A172 (cell line): ENCODE measurements at places on chromosomes 16 and 17. TPM values are rescaled to one million over a fixed set of nuclear protein-coding genes. Genes with fewer than 3 reads are reported as not detected.
A peak's percentile ranks its signal among the peaks of the same experiment; 100 is the strongest.

DNA sequence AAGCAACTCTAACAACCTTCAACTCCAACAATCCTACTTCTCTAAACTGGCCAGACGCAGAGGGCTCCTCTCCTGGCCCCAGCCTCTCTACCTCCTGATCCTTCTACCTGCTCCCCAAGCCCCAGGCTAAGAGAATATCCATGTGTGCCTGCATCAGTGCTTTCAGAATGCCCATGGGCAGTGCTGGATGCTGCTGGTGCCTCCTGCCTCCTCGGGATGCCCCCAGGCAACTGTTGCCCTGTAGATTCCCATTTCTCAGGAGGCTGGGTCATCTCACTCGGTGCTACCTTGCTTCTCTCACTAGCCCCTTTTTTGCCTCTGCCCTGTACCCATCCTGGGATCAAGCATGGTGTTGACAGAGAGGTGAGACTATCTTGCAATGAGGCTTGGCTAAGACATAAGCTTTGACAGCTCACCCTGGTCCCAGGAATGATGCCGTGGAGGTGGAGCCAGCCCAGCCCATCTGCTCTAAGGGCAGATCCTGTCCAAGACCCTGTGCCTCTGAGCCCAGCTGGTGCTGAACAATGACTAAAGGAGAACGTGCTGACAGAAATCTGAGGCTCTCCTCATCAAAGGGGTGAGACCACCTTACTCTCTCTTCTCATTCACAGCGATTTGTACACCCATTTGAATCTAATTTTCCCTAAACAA lies 19.4 kb upstream of the SUPT4H1 start:
- no peak for DNase-seq

DNA sequence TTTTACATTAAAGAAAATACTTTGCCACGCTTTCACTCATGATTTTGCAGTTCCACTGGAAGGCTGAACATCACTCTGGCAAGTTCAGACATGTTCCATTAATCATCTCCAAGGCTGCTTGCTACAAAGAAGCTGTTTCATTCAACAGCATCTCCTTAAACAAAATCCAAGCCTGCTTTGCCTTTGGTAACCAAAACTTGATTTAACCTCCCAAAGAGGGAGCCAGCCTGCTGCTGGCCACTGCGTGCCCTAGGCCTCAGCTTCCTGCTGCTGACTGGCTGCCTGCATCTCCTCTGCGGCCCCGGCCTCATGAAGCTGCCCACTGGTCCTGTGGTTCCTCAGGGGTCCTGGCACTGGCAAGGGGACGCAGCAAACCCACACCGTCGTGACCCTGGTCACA lies 31.8 kb downstream of the ANKRD11 start:
- no peak for DNase-seq

The EXOC3L1 gene
- total RNA-seq = 0.12 and 0.50 TPM in 2 replicates

The TPPP3 gene
- total RNA-seq = 0.31 TPM in 1 of 2 replicates, not detected in the other

DNA sequence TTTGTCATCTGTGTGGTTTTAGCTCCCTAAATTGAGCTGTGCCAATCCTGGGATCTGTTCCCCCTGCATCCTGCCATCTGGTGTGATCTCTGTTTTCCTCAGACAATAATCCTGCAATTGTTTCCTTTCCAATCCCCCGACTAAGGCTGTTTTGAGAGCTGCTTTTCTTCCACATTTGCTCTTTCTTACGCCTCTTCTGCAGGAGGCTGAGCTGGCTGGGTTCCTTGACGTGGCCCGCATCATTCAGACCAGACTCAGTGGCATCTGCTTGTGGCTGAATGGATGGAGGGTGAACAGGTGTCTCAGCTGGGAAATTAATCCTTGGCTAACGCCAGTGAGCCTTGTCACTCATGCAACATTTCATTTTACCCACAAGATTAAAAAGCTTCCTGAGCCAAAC lies 9.8 kb upstream of the MED9 start:
- no peak for DNase-seq

- peak; percentile 26 for DNase-seq
These were observed 793.3 kb upstream of the SOX9 start for GRCh38 chr17:71327376-71328059.

The HP gene
- not detected in 2 replicates for total RNA-seq

GRCh38 chr17:66467766-66468165 lies 165.4 kb downstream of the PRKCA start:
- DNase-seq = peak; percentile 39

- peak; percentile 48 for DNase-seq
These were observed 3.6 kb downstream of the C17orf58 start for GRCh38 chr17:67992548-67993152.

The ABCC11 gene
- total RNA-seq = not detected in 2 replicates

- no peak for DNase-seq
These were observed 72.3 kb upstream of the CORO6 start for GRCh38 chr17:29694918-29695563.

GRCh38 chr17:78058001-78058400 lies 70.6 kb downstream of the TMC6 start:
- no peak for DNase-seq

The CCL1 gene
- not detected in 2 replicates for total RNA-seq

DNA sequence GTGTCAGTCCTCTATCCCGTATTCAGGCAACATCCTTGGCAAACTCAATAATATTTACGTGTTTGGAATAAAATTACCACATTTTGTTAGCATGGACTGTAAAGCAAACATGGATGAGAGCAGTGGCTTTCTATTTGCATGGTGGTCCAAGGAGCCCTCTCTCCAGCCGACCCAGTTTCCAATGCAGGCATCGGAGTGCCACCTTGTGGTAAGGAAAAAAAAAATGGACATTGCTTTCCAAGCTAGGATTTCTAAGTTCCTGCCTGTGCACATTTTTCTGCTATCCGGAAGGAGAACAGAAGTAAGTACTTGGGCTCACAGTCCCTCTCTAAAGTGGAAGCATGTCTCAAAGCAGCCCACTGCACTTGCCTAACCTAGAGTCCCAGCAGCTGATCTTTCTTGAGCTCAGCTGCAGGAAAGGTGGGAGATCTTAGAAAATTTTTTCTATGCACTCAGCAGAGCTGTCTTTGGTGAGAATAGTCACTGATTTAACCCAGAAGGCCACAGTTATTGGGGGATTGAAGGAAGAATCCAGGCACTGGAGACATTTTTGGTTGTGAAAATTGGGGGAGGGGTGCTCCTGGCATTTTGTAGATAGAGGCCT lies 46.0 kb upstream of the ERCC4 start:
- DNase-seq = peak; percentile 22

GRCh38 chr16:1430759-1431496 lies at the start of gene PERCC1:
TSS of gene PERCC1 (plus strand) at chr16:1431078. CDS start at chr16:1432594, 1,516 bp downstream.
- no peak for DNase-seq

DNA sequence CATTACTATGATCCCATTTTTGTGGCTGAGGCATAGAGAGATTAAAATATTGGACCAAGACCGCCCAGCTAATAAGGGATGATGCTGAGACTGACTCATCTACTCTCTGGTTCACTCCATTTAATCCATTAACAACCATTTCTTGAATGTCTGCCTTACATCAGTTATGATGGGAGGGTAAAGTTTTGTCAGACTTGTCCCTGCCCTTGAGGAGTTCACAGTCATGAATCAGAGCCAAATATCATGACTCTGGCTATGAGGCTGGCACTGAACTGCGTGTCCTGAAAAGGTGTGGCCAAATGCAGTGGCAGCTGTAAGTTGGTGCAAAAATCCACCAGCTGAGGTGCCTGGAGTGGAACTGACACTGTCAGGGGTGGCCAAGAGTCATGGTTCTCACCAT lies 35.0 kb upstream of the MAF start:
- no peak for DNase-seq

The KCNJ18 gene
- total RNA-seq = not detected in 2 replicates

DNA sequence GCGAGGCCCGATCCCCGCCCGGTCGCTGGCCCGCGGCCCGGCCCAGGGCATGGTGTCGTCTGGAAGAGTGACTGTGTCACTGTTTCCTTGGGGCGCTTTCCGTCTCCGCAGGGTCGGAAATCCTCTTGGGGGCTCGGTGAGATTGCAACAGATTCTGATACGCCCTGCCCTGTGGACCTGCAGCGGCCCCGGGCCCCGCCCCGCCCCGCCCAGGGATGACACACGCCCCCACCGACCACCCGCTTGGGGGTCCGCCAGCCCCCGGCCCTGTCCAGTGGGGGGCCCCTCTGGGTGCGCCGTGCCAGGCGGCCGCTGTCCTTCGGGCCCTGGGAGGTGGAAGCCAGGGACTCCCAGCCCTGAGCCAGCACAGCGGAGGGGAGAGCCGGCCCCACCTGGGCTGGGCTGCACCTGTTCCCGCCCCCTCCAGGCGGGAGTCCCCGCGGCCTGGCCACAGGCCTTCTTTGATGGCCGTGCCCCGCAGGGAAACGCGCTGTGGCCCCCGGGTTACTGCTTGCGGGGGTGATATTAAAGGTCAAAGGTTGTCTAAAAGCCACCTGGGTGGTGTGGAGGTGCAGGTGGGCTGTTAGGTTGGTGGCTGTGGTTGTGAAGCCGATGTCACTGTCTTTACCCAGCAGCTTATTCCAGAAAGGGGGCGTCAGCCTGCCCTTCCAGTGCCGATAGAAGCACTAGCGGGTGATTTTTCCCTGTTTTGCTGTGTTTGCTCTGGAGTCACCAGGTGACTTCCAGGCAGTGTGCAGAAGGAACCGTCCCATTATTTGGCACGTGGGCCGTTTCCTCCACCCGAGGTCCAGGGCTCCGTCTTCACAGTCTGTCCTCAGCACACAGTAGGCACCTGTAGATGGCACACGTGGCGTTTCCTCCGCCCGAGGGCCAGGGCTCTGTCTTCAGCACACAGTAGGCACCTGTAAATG lies 752 bp downstream of the TBC1D24 start:
- DNase-seq = no peak

The EPN3 gene
- total RNA-seq = 0.14 TPM in 1 of 2 replicates, not detected in the other

- DNase-seq = peak; percentile 10
These were observed 30.0 kb upstream of the SLC5A10 start for GRCh38 chr17:18921912-18922451.

GRCh38 chr17:45775148-45775547 lies 9.0 kb upstream of the CRHR1 start:
- DNase-seq = peak; percentile 18

DNA sequence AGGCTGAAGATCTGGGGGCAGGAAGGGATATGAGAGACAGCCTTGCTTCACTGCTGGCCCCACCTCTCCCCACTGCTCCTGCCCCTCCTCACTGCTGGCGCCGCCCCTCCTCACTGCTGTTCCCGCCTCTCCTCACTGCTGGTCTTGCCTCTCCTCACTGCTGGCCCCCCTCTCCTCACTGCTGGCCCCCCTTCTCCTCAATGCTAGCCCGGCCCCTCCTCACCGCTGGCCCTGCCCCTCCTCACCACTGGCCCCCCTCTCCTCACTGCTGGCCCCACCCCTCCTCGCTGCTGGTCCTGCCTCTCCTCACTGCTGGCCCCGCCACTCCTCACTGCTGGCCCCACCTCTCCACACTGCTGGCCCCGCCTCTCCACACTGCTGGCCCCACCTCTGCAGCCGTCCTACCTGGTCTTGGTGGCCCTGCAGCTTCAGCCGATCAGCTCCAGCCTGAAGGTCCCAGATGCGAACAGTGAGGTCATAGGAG lies 9.5 kb upstream of the PAM16 start:
- DNase-seq = no peak

DNA sequence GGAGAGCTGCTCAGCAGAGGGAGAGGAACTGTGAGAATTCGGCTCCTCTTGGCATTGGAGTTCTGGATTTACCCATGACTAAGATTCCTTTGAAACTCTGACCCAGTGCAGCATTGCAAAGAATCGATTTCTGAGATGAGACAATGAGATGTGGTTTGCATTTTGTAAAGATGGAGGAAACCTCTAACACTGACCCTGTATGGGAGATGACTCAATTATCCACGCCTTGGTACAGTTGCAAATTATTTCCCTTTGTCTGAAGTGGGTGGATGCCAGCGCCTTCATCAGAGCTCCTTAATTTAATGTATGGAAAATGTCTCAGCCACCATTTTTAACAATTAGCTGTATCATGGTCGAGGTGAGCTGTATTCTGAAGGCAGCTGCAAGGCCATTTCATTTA lies 53.4 kb downstream of the NUP93 start:
- no peak for DNase-seq

The SLC16A6 gene
- total RNA-seq = 0.48 and 5.3 TPM in 2 replicates

DNA sequence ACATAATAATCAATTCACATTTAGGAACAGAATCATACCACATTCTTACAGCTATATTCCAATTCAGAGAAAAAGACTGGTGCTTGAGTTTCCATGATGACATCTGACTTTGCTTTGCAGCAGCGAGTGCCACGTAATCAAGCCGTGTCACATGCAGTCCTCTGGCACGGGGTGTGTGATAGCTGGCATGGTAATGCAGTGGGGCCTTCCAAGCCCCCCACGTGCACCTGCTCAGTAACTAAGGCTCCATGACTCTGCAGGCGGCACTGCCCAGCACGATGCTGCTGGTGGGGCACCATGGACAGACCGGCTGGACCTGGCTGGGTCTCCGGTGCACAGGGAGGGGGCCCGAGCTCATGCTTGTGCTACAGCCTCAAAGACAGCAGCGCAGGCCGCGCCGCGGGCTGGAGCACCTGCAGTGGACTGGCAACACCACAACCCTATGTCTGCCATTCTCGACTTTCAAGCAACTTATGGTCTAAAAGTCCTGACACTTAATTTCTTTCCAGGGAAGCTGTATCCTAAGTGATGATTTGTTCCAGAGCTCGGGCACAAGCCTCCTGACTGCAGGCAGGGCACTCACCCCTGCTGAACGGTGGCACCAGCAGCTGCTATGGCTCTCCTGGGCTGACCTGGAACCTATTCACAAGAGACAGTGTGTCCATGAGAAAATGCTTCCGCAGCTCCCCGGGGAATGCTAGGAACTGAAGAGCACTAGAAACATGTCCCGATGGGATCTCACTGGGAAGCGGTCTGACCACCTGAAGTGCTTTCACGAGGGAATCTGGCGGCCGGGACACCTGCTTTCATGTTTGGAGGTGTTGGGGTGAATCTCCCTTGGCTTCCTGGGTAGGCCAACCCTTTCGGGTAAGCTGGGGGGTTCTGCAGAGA lies 99.5 kb upstream of the DNAH17 start:
- no peak for DNase-seq

The CPNE7 gene
- total RNA-seq = 4.7 and 18.5 TPM in 2 replicates

The PITPNM3 gene
- total RNA-seq = 9.8 and 13.0 TPM in 2 replicates

DNA sequence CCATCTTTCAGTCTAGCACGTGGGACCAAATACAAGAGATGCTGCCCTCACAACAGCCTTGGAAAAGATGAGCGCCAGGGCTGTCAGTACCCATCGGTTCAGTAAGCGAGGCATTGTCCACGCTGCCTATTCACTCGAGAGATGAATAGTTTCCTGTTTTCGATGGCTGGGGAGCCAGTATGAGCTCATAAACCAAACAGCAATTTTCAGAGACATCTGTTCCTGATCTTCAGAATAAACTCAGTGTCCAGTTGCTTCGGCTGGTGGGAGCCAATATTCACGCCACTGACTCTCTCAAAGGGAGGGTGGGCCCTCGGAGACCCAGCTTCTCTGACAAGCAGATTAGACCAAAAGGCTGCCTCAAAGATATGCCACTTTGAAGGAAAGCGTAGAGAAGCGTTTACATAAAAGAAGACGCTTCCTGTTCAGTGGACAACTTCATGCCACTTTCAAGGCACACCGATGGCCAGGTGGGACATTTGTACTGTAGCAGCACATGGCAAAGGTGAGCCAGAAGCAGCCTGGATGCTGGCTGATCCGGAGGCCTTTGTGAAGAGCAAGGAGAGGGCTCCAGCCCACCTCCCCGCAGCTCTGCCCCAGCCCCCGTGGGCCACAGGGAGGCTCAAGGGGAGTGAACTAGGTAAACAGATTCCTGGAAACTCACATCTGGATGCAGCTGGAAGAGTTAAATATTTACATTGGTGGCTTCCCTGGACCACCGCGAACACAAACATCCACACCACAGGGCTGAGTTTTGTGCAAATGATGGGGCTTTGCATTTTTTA lies 6.0 kb downstream of the TIMM22 start:
- DNase-seq = no peak

The NT5M gene
- total RNA-seq = 12.3 and 12.7 TPM in 2 replicates

- no peak for DNase-seq
These were observed 401.0 kb downstream of the SNX29 start for GRCh38 chr16:12377497-12377896.

GRCh38 chr17:4751932-4752331 lies 12.2 kb upstream of the CXCL16 start:
- DNase-seq = no peak
